ENCODE measurements at places on chromosomes 16 and 17. TPM values are rescaled to one million over a fixed set of nuclear protein-coding genes. Genes with fewer than 3 reads are reported as not detected.

Gene MAP2K3
- 27.2 TPM for total RNA-seq

Gene KRTAP4-7
- total RNA-seq, result not detected

- no peak for DNase-seq
These were observed 15.5 kb upstream of the NAGLU start for GRCh38 chr17:42520540-42520951.

- peak; percentile 78 for DNase-seq
These were observed 159.4 kb upstream of the CHMP6 start for GRCh38 chr17:80832266-80832676.

GRCh38 chr17:35588196-35588920 is 1.2 kb downstream of the AP2B1 start:
- DNase-seq, result peak; percentile 32

Gene GDPD3
- total RNA-seq, result 3.3 TPM

Gene RNU2-1
- total RNA-seq, result not detected

Gene TBC1D3H
- total RNA-seq, result 2.8 TPM

- no peak for DNase-seq
These were observed 42.8 kb downstream of the COG7 start for GRCh38 chr16:23410176-23410575.

Gene PPP1R27
- 11.9 TPM for total RNA-seq

DNA sequence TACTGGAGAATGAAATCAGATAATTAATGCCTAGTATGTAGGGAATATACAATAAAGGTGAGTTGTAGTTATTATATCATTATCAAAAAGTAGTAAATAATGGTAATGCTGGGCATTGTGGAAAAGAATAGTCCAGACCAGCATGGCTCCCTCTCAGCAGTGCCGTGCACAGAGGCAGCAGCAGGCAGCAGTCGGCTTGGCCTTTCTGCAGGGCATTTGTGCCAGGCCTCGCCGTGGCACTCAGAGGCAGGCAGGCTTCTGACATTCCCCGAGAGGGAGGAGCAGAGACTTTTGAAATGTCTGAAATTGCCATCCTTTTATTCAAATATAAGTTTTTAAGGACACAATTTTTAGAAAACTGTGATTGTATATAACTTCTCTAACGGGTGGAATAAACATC is 15.0 kb downstream of the KIAA0513 start:
- DNase-seq, result no peak

Gene CDRT15
- not detected for total RNA-seq

DNA sequence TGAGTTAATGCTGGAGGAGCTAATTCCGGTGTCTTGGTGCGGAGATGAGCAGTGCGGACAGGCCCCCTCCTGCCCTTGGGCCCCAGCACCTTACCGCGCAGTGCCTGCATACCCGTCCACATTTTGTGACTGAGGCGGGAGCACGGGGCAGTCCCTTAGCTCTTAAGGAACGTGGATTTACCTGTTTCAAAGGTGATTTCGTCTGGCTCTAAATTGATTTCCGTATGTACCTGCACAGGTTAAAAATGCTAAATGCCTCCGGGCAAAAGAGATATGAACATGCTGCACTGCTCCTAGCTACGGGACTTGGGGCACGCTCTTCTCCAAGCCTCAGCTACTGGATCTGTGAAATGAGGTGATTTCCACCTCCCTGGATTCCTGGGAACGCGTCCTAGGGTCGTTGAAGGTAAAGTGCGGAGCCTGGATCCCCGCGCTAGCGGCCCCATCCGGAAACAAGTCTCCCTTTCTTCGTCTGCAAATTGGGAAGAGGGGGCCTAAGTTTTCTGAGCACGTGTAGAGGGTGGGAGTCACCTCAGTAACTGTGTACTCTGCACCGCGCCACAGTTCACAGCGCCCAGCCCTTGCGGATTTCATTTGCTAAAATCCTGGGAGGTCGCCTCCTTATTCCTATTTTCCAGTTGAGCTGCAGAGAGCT is 669 bp upstream of the CRISPLD2 start:
- no peak for DNase-seq

Gene PLD2
- 16.1 TPM for total RNA-seq

- no peak for DNase-seq
These were observed 7.7 kb downstream of the DOK4 start for GRCh38 chr16:57478396-57479204.

GRCh38 chr17:2929881-2930533 is 133.4 kb downstream of the OR1D5 start:
- DNase-seq, result peak; percentile 52

GRCh38 chr16:56211435-56211981 is 20.2 kb downstream of the GNAO1 start:
- no peak for DNase-seq

Gene BFAR
- 107 TPM for total RNA-seq

- no peak for DNase-seq
These were observed 530.9 kb downstream of the MAF start for GRCh38 chr16:79069633-79070032.

DNA sequence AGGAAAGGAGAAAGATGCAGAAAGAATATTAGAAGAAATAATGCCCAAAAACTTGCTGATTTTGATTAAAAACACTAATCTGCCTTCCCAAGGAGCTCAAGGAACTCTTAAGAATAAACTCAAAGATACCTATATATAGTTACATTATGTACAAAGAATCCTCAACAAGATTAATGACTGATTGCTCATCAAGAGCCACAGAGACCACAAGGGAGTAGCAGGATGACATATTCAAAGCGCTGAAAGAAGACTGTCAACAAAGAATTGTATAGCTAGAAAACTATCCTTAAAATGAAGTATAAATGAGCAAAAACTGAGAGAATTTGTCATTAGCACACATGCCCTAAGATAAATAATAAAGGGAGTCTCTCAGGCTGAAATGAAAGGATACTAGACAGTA is 6.2 kb downstream of the LPCAT2 start:
- DNase-seq, result no peak

DNA sequence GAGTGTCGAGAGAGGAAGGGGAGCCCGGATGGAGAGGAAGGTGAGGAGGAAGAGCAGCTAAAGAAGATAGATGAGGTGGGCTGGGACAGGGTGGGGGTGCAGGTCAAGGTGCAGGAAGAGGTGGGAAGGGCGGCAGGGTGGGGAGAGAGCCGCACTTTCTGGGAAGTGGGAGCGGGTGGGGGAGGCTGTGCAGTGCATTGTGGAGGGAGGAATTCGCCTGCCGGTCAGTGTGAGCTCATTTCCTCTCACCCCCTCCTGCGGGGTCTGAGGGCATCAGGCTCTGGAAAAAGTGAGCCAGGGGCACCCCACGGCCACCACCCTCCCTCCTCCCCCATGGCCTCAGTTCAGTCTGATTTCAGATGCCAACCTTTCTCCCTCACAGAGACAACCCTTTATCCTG is 2.5 kb upstream of the ARHGAP23 start:
- DNase-seq, result no peak

- no peak for DNase-seq
These were observed 44.5 kb upstream of the MEOX1 start for GRCh38 chr17:43706235-43706634.

Gene GGT6
- total RNA-seq, result 10.5 TPM

- no peak for DNase-seq
These were observed 70.8 kb downstream of the NLK start for GRCh38 chr17:28113269-28113668.

GRCh38 chr17:42518755-42519545 is 17.1 kb upstream of the NAGLU start:
- peak; percentile 86 for DNase-seq

Gene ZNF174
- 7.6 TPM for total RNA-seq

Gene TEX14
- total RNA-seq, result under 0.01 TPM

Gene TBC1D28
- not detected for total RNA-seq

Gene SLC6A2
- 7.8 TPM for total RNA-seq

Gene RBBP6
- 42.9 TPM for total RNA-seq

- DNase-seq, result no peak
These were observed 43.2 kb downstream of the RNF213 start for GRCh38 chr17:80303824-80304223.

DNA sequence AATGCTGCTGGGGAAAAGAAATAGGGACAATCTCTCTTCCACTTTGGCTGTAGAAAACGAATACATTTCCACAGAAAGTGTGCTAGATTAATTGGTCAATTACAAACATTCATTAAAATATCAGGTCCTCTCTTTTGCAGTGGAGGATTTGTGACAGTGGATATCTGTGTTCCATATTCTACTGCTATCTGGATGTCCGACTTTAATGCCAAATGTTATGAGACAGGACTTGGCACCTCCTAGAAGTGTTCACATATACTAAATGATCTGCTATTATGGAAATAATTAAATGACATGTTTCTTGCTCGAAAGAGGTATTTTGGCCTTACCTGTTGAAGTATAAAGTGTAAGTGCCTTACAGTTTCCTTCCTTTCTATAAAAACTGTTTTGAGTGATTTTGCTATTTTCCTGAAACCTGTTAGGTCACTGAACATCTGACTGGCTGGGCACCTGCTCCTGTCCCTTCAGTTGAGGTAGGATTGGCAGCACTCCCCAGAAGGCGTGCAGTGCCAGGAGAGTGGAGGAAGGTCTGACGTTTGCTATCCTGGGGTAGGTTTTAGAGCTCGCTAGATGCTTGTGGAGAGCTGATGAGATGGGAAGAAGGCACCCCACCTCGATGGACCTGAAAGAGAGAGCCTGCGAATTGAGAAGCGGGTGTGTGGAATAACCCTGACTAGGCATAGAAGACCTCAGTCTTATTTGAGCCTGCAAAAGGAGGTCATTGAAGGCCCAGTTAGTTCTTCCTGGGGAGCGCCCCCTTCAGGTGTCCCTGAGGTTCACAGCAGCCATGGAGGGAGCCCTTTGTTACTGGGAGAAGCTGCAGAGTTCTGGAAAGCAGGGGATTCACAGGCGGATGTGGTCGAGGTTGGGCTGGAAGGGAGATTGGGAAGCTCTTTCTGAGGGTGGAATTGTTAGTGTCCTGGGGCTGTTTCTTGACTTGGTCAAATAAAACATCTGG is 159.4 kb upstream of the ZNF267 start:
- peak; percentile 24 for DNase-seq

DNA sequence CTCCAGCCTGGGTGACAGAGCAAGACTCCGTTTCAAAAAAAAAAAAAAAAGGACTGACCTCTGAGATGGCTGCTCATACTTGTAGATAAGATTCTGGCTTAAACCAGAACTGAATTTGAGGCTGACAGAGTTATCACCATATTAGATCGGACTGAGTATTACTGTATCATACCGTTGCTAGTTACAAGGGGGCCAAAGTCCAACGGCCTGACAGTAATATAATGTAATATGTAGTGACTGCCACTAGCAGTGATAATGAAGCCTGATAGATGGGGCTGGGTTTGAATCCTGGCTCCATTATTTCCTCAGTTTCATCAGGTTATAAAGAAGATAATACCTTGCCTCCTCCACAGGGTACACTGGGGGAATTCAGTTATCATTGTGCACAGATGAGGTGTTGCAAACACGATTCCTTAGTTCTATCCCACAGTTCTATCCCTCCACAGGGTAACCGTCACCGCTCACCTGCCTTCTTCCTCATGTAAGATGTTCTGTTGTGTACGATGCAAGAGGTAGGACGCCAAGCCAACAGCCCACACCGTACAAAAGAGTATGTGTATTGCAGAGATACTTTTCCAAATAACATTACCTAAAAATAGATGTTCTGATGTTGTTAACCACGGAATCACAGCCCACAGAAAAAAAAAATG is 5.2 kb downstream of the TMEM220 start:
- DNase-seq, result no peak

DNA sequence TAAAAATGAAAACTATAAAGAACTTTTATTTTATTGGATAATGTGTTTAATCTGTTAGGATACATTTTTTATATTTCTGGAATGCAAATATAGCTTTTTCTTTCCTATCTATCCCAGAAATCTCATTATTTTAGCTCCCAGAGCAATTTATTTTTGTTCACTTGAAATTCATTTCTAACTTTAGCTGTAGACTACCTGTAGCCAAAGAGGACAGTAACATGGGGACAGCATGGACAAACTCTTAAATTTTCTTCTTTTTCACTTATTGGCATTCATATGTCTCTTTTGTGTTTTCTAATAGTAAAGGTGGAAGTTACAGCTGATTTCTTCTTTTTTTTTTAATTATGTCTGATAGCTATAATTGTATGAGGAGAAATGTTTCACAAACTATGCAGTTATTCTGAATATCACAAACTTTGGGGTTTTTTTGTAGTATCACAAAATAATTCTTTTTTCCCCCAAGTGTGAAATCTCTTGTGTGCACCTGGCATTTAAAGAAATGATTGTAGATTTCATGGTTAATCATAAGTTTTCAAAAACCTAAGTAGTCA is 55.4 kb downstream of the VMP1 start:
- no peak for DNase-seq

- peak; percentile 83 for DNase-seq
These were observed 5.1 kb downstream of the STH start for GRCh38 chr17:46003907-46004748.

DNA sequence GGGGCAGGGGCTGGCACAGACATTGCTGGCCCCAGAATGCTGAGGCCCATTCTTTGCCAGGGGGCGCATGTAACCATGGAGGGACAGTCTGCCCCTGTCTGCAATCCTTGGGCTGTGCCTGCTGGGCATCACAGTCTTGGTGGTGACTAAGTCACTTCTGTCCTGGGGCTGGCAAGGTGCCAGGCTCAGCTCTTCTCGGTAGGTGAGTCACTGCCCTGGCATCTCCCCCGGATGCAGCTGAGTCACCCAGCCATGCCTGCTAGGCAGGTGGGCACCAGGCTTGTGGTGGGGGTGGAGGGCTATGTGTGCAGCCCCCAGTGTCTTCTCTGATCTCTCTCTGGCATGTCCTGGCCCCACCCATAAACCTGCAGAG is 5.6 kb downstream of the RARA start:
- DNase-seq, result peak; percentile 93

DNA sequence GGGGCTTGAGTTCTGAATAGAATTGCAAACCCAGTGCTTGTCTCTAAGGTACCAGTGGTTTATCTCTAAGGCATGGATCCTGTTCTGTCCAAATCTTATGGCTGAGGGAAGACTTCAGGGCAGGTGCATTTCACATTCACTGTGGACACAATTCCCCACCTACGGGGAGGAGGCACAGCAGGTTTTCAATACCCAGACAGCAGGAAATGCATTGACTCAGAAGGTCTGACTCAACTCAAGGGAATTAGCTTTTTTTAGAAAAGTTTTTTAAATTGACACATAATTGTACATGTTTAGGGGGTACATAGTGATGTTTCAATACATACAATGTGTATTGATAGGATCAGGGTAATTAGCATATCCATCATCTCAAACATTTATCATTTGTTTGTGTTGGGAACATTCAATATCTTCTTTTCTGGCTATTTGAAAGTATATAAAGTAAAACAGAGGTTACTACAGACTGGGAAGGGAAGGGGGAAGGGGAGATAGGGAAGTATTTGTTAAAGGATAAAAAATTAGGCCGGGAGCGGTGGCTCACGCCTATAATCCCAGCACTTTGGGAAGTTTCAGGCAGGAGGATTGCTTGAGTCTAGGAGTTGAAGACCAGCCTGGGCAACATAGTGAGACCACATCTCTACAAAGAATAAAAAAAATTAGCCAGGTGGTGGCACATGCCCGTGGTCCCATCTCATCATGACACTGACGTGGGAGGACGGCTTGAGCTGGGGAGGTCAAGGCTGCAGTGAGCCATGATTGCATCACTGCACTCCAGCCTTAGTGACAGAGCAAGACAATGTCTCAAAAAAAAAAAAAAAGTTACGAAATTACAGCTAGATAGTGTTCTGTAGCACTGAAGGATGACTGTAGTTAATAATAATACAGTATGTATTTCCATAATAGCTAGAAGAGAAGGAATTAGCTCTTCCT is 54.9 kb downstream of the RGS9 start:
- DNase-seq, result no peak

Gene NKIRAS2
- total RNA-seq, result 23.6 TPM

Data from tongue (tissue), 3 donors.